Left lobe of liver (tissue), 2 donors: ENCODE measurements at places on chromosomes 11 and 22. TPM values are rescaled to one million over a fixed set of nuclear protein-coding genes. Genes with fewer than 3 reads are reported as not detected.

GRCh38 chr11:33347490-33348125 is 90.4 kb downstream of the HIPK3 start:
- DNase-seq, result no peak

GRCh38 chr11:111829185-111829968 is 42.0 kb downstream of the ALG9 start:
- DNase-seq, result no peak

Gene NAALADL1
- 0.78 TPM for total RNA-seq

Gene BAIAP2L2
- 1.1 TPM for total RNA-seq

DNA sequence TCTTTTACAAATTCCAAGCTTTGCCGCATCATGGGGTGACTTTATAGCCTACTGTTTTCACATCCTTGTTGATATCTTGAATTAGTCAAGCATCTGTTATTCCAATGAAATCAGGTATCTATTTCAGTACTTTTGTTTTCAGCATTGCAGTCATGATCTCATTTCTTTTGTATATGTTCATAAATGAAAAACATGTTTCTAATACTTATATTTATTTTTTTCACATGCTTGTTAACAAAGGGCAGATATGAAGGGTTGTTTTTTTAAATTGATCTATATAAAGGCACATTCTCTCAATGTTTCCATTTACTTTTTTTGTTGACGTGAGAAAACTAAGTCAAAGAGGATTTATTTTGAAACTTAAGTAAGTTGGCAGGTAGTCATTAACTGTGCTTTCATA is 964.8 kb downstream of the JRKL start:
- no peak for DNase-seq

- no peak for DNase-seq
Observed at GRCh38 chr22:48450188-48450825, 1377.4 kb downstream of the BRD1 start.

- peak; percentile 42 for DNase-seq
Observed at GRCh38 chr22:20589614-20590476, 82.4 kb downstream of the MED15 start.

GRCh38 chr22:49136041-49136815 is 691.4 kb downstream of the BRD1 start:
- DNase-seq, result no peak

Gene ART1
- not detected for total RNA-seq

Gene SLC22A8
- not detected for total RNA-seq

Gene TUBGCP6
- 21.3 TPM for total RNA-seq

GRCh38 chr11:128965485-128965884 is 22.8 kb upstream of the TP53AIP1 start:
- no peak for DNase-seq

GRCh38 chr11:122153746-122154145 is 37.7 kb upstream of the BLID start:
- DNase-seq, result no peak

GRCh38 chr11:61028135-61028729 is 56.8 kb downstream of the CD6 start:
- no peak for DNase-seq

- no peak for DNase-seq
Observed at GRCh38 chr11:20026629-20027555, 133.4 kb downstream of the DBX1 start.

GRCh38 chr11:122158171-122158570 is 42.2 kb upstream of the BLID start:
- DNase-seq, result no peak

DNA sequence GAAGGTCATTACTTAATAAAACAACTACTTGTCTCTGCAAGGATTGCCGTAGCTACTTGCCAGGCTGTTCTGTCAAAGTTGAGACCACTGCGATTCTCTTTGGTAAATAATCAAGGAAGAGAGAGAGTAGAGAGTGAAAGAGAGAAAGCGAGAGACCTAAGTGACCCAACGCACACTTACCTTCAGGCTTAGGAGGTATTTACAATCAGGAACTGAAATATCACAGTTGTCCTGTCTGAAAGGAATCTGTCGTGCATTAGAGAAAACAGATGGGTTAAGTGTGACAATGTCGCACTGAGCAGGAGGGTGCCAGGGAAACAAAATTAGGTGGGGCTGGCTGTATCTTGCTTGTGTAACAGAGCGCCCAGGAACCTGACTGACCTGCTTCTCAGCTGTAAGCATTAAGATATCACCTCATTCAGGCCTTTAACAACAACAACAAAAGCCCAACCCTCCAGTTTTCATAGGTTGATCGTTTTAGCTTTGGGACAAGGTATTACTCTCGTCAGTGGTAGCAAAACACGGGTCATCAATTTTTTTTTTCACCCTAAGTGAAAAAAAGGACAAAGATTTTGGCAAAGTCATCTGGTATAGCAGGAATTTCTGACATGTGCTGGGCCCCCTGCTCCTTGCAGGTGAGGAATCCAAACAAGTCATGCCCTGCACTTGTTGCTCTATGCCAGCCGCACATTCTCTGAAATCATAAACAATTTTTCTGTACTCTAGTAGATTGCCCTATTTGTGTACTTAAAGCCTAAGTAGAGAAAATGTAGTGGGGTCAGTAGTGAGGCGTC is at the start of gene MUC15:
Gene MUC15, minus strand, starts transcription at position 403 of the 794 bp plus-strand sequence. CDS start 5,169 bp downstream, outside the sequence.
- DNase-seq, result no peak

Gene MPZL2
- 18.6 TPM for total RNA-seq

Gene CSNK2A3
- total RNA-seq, result 0.58 TPM

GRCh38 chr11:64848826-64849597 is 4.6 kb upstream of the CDC42BPG start:
- peak; percentile 91 for DNase-seq

- DNase-seq, result no peak
Observed at GRCh38 chr22:30628491-30628890, 7.1 kb upstream of the SLC35E4 start.

GRCh38 chr11:121741351-121741760 is 288.6 kb upstream of the SORL1-AS1 start:
- no peak for DNase-seq

DNA sequence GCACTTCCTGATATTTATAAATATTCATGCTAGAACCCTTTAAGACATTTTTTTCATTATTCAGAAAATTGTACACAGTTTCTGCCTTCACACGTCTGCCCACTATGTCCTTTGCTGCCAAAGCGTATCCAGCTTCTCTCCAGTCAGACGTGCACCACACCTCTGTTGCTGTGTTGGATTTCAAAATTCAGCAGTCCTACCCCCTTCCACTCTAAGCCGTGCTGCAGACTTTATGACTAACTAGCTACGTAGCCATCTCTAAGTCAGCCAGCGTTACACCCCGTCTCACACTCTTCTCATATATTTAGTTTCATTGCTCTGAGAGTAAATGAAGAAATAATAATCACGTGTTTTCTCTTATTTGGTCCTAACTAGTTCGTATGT is 28.2 kb upstream of the OPCML start:
- no peak for DNase-seq

- no peak for DNase-seq
Observed at GRCh38 chr11:74871037-74871436, 77.9 kb downstream of the XRRA1 start.
